Astrocyte of the spinal cord (primary cell): ENCODE measurements at places on chromosomes 7 and 10.

DNA sequence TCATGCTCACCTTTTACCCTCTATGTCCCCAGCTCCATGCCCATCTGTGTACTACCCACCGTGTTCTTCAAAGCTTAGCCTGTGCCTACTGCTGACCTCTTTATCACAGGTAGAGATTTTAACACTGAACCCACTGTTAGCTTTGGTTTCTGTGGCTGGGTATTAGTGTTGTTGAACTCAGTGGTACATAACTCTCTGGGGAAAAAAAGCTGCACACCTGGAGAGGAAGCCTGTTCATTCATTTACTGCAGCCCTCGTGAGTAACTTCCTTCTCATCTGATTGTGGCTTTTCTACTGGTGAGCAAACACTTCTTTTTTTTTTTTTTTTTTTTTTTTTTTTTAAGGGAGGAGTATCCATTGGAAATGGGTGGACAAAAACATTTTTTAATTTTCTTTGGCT lies 326.3 kb downstream of the CCSER2 start:
- DNase-seq: no peak

GRCh38 chr7:75802552-75802821 lies 11.1 kb downstream of the CCL24 start:
- DNase-seq: no peak

DNA sequence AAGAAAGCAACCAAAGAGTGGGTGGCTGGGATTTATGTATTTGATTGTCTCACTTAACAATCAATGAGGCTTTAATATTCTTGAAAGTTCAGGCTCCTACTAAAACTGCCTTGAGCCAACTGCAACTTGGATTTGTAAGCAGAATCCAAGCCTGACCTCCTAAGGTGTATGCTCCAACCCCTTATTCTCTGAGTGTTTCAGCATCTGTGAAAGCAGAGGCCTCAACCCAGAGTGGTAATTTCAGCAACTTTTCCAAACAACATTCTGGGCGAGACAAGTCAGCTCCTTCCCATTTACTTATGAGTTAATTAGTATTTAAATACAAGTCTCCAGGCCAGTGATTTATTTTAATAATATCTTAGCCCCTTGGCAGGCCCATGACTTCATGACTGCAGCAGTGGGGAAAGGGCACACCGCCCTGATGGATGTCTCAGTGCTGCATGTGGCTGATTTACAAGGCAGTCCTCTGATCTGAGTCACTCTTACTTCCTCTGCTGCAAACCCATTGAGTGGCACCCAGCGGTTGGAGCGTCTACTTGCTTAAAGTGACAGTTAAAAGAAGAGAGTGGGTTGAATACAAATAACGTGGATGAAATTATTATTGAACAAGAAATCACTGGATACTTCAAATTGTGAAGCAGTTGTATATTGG lies 209.1 kb downstream of the TRIL start:
- peak; percentile 36 for DNase-seq

DNA sequence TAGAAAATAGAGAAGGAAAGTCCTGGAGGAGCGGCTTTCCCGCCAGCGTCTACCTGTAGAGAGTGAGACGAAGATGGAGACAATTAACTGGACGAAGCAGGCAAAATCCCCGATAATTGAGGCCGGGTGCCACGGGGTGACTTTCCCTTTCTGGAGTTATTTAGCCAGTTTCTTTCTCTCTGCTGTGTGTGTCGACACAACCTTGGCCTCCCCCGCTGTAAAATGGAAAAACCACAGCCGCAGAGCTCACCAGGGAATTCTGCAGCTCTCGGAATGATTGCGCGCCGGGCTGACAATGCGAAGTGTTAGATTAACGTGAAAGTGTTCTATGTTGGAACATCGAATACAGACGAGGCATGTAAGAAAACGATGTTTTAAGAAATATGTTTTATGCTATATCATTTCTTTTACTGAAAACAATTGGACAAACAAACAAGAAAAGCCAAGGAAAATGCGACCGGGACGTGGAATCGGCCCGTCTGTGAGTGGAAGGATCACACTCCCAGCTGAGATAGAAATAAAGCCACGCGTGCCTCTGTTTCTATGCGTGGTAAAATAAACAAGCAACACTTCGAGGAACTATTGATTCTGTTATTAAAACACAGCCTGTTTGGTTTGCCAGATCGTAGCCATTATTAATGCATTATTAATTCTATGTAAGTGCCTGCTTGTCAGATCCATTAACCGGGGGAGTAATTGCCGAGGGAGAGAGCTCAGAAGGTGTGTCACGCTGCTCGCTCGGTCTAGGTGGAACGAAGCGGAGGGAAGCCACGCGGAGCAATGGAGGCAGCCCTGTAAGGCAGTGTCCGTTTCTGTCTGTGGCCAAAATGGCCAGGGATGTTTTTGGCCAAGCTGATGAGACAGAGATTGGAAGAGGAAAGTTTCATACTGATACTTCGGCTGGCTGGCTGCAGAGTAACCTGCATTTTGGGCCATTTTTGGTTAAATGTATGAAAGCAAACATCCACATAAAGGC lies 129.4 kb downstream of the DNAJB6 start:
- no peak for DNase-seq

DNA sequence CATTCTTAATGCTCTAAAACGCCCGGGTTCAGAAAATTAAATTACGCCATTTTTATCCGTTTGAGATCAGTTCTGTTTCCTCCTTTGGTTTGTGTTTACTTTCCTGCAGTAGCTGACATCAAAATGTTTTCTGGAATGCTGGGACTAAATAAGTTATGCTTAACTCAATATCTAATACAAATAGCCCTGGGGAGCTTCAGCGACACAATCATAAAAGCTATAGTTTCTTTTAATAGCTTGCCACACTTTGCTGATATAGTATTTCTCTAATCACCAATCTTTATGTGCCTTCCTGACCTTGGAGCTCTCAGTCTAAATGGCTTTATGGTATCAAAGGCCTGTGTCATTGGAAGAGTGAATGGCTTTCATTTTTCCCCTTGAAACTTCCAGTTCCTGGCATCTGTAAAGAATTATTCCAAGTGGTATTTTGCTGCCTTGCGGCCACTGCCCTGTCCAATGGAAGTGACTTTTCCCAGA lies 202.7 kb downstream of the HDAC9 start:
- DNase-seq: no peak
